ENCODE measurements at places on chromosomes 1 and 21.

DNA sequence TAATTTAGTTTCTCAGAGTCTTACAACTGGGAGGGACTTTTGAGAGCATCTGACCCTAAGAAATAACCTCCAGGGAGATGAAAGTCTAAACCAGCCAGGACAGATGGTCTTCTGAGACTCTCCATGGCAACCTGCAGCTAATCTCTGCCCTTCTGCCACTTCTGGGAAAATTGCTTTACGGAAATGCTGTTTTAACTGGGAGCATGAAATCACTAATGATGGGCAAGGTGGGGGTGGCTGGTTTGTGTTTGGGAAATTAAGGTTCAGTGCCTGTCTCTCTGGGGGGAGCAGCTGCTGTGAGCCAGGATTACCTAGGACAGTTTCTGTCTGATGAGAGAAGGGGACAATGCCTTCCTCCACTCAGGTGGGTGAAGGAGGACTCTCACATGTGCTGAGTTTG is 33.2 kb downstream of the ROR1 start:
- no peak for DNase-seq

- DNase-seq, result no peak
Observed at GRCh38 chr1:155529109-155529508, 33.5 kb downstream of the ASH1L start.

DNA sequence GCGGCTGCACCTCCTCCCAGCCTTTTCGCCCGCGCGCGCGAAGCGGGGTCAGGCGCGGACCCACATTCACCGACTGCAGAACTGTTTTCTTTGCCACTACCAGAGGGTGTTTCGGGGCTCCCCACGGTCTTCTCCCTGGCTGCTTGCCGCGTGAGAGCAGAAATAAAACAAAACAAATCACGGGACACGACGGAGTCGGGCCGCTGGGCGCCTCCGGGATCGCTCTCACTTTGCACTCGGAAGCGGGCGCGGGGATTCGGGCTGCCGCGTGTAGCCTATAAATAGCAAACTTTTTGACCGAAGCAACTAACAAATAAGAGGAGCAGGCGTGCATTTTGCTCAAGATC is 412.3 kb upstream of the ESRRG start:
- DNase-seq, result no peak

DNA sequence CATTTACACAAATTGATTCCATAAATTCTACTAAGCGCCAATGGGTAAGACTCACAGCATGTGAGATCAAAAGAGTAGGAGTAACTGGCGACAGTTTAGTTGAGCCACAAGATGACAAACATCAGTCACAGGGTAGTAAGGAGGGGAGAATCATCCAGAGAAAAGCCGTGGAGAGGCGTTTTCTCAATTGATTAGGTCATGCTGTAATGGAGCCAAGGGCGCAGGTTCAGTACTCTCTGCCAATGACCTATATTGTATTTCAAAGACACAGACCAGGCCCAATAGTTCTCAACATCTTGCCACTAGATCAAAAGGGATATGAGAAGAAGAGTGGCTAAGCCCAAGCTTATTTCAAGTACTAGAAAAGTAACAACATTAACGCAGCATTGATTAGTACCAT is 467.5 kb downstream of the SMYD3 start:
- no peak for DNase-seq

DNA sequence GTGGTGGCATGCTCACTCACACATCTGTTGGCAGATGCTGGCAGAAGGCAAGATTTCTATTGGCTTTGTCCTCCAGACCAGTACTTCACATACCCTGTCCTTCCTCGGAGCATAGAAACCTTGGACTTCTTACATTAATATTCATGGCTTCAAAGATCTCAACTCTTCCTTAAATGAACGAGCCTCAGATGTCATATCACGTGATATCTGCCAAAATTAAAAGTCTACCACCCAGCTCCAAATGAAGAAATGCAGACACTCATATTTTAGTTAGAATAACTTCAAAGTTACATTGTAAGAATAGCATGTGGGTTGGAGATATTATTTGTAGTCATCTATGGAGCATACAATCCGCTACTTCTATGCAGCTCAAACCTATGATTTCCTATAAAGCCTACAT is 1994.9 kb downstream of the NCAM2 start:
- DNase-seq, result no peak

DNA sequence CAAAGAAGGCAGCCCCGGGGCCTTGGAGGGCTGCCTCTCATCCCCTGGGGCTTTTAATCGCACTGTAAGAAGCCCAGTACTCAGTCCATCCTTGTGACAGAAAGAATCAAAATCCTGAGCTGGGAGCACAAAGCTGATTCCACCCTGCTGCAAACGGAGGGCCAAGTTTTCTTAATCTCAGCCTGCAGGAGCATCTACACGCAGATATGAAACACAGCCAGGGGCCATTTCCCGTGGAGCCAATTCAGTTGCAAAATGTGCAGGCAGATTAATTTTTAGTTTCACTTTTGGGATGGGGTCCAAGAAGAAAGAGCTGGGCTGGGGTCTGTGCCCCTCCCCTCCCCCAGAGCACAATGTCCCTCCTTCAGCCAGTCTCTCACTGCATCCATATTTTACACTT is 4.4 kb downstream of the LYPD8 start:
- DNase-seq, result no peak

DNA sequence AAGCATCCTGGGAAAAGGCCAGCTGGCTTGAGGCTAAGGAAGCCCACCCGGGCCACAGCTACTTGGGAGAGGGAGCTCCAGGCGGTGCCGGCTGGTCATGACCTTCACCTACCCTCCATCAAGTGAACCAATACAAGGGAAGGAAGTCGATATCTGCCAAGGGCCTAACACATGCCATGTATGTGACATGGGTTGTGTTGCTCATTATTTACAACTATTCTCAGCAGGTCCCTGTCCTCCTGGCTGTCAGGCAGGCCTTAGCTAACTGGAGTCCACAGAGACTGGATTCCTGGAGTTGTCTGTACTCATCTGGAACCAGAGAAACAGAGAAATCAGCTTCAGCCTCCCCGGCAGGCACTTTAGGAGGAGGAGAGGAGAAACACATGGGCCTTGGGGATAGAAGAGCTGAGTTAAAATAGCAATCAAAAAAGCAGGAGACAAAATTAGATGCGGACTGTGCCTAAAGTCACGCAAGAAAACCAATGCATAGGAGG is 15.7 kb downstream of the TCEA3 start:
- no peak for DNase-seq

GRCh38 chr1:93844262-93845045 is 34.6 kb downstream of the DNTTIP2 start:
- peak; percentile 10 for DNase-seq

DNA sequence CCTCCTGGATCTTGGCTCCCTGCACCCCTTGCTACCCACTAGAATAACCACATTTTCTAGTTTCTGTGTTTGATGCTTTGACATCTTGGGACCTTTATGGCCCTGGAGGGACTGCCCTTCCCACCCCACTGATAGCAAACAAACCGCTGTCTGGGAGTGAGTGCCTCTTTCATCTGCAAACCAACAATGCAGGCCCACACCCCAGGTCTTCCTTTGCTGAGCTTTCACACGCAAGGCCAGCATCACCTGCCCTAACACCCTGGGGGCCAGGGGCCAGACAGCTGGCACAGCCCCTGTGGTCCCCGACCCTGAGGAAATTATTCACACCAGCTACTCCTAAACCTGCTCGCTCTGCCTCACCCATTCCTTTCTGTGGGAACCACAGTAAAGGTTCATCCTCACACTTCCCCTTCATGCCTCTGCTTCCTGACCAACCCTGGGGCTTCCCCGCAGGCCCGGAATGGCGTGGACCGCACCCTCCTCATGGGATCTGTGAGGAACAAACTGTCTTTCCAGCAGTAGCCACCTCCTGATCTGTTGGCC is 15.4 kb downstream of the SLC2A7 start:
- no peak for DNase-seq

- no peak for DNase-seq
Observed at GRCh38 chr1:22753481-22753971, 42.9 kb downstream of the EPHB2 start.

GRCh38 chr1:73056826-73057225 is 774.5 kb upstream of the NEGR1 start:
- no peak for DNase-seq

DNA sequence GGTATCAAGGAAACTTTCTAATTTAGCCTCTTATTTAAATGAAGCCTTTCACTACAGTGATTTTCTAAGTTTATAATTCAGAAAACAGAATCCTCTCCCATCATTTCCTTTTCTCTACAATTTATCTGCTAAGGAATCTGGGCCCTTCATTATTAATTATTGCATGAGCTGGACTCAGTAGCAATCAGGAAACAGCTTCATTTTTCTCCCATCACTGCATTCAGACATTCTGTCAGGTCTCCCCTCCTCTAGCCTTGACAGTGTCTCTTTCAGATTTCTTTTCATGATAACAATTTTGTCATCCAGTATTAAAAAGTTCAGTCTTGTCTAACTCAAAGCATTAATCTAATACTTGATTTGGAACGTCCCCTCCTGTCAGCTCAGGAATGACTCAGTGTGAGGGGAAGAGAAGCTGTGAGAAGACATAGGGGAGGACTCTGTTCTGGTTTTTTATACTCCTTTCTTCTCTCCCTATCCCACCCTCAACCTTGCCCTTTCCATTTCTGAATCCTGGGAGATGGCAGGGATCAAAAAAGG is 28.1 kb downstream of the SLC44A5 start:
- DNase-seq, result no peak

GRCh38 chr1:13662493-13662892 is 37.5 kb upstream of the PRDM2 start:
- no peak for DNase-seq

GRCh38 chr1:101236516-101237228 is at the start of gene S1PR1:
TSS of gene S1PR1 (plus strand) at chr1:101237019. CDS start at chr1:101238985, 1,966 bp downstream.
- peak; percentile 73 for DNase-seq

- no peak for DNase-seq
Observed at GRCh38 chr1:201905234-201905890, 16.7 kb downstream of the SHISA4 start.

- no peak for DNase-seq
Observed at GRCh38 chr1:40039245-40039756, 1.2 kb upstream of the CAP1 start.

GRCh38 chr1:34795916-34796315 is 3.1 kb downstream of the GJA4 start:
- DNase-seq, result no peak

DNA sequence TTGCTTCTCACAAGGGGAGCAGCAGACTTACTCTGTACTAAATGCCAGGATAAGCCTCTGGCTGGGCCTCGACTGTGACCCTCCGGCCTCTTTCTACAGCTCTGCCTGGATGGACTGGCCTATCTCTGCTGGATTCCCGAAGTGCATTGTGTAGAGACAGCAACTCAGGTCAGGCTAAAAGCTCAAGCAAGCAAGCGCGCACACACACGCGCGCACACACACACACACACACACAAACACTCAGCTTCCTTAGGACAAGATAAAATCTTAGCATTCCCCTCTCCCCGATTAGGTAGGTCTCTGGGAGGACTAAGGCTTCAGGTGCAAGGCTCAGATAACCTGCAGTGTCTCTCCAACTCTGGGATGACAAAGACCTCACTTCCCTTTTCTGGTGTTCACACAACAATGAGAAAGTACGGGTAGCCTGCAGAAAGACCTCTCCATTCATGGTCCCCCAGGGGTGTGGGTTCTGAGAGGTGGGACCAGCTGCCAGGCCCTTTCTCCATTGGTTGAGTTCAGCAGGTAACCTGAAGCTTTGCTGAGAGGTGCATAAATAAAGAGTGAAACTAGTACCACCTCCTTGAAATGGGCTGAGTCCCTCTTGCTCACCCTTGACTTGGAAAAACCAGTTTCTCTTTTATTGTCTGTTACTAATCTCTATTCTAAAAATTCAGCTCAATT is 155.1 kb upstream of the CAMK1G start:
- no peak for DNase-seq

DNA sequence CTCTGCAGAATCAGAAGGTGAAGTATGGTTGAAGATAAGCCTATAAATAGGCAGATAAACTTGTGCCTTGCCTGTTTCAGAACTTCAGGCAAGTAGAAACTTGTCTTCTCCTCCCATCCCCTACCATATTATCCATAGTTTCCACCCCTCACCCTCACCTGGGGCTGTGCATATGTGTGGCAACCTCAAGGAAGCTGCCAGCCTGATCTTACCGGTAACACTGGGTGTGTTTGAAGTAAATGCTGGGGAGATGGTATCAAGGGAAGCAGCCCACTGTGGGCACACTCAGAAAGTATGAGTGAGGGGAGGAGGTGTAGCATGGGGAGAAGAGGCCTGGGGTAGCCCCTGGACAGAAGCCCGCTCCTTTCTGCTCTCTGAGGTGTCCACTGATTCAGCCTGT is 14.5 kb downstream of the VANGL2 start:
- DNase-seq, result no peak

DNA sequence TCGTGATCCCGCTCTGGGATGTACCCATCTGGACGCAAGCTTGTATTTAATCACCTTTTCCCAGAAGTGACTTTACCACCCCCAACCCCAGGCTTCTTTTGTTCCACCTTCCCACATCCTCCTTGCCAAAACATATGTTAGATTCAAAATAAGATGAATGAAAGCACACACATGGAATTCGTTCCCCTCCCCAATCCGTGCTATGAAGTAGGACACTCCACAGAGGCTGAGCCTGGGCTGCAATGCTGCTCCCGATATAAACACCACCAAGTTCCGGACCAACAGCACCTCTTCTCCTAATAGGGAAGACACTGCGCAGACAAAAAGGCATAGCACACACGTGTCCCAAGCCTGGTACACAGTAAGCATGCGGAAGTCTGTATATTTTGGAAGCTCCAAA is 86.1 kb downstream of the CLSTN1 start:
- DNase-seq, result no peak

- no peak for DNase-seq
Observed at GRCh38 chr1:159775716-159776115, 5.0 kb upstream of the DUSP23 start.

DNA sequence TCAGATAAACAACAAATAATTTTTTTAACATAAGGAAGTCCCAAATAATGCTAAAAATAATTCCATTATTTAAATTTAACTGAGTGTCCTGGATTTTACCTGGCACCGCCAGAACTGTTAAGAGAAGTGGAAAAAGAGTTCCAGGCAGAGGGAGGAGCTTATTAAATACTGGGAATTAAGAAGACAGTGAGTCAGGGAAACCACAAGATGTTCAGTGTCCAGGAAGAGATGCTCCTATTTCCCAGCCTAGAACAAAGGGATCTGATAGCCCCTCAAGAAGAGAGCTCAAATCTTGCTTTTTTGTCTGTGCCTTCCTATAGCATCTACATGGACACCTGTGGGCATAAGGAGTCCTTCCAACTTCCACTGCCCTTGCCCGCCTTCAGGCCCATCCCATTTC is 85.9 kb downstream of the PGM1 start:
- DNase-seq, result no peak

All from T-helper 22 cell (primary cell).